ENCODE measurements at places on chromosomes 4 and X.

GRCh38 chrX:13283512-13283911, 36.3 kb downstream of the ATXN3L start:
- DNase-seq: peak; percentile 50

- no peak for DNase-seq
Observed at GRCh38 chrX:129696463-129697155, 41.9 kb upstream of the APLN start.

GRCh38 chr4:77801260-77801608, 17.9 kb downstream of the CNOT6L start:
- no peak for DNase-seq

- DNase-seq: no peak
Observed at GRCh38 chr4:139223682-139224317, 46.8 kb upstream of the ELF2 start.

DNA sequence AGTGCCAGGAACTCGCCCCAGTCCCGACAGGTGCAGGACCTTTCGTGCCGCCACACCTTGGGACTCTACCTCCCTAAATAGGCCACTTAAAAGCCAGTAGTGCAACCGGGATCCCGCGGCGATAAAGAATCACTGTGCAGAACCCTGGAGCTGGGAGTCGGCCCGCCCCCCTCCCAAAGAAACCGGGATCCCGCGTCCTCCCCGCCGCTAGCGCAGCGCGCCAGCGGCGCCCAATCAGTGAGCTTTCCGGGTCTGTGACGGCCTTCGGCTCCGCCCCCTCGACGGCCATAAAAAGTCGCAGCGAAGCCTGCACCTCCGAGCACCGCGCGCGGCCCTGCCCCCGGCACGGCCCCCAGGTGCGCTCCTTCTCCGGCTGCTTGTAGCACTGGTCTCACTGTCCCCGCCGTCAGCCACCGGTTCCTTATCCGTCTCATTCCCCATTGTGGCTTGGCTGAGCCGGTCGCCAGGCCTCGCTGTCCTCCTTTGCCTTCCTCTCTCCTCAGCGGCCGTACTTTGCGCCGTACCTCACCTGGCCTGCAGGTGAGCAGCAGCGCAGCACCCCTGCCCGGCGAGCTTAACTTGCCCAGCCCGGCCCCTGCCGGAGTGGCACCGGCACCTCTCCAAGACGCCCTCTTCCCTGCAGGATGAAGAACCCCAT, at the start of gene LRAT:
LRAT (plus strand) TSS at position 318 of the 658 bp plus-strand sequence; CDS start at position 645, 327 bp downstream.
- no peak for DNase-seq

DNA sequence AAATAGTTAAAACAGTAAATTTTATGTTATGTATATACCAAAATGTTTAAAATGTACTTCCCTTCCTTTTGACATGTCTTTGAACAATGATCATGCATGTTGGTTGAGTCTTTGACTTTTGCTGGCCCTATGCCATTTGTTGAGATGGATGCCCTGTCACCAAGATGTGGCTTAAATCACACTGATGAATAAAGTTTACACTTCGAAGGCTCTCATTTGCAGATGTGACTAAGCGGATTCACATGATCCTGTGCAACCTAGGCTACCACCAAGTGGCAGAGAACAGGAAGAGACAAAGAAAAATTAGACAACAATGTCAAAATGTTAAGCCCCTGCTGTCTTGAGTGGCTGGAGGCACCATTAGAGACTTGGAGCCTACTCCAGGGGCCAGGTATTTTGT, 139.9 kb downstream of the RAB28 start:
- DNase-seq: no peak

All from GF-D8 (cell line).